ENCODE measurements at places on chromosomes 4 and X. TPM values are rescaled to one million over a fixed set of nuclear protein-coding genes. Genes with fewer than 3 reads are reported as not detected.

The SSX2 gene
- total RNA-seq: not detected

The HSFX2 gene
- total RNA-seq: 0.14 TPM

The AMOT gene
- 1.1 TPM for total RNA-seq

The SSX5 gene
- total RNA-seq: not detected

The RHOXF1 gene
- total RNA-seq: not detected

The FAM13A gene
- total RNA-seq: 23.8 TPM

The SPANXN4 gene
- total RNA-seq: not detected

The RNF212 gene
- 0.28 TPM for total RNA-seq

The CLCN3 gene
- total RNA-seq: 38.0 TPM

The SHOX gene
- not detected for total RNA-seq

The RRH gene
- 0.09 TPM for total RNA-seq

The S100P gene
- total RNA-seq: 0.18 TPM

The ZMAT1 gene
- 0.09 TPM for total RNA-seq
